Stimulated activated CD4-positive, alpha-beta T cell treated with anti-CD3 and anti-CD28 coated beads, TNF-alpha, amount 100 ng/mL, for 1 hour (primary cell): ENCODE measurements at places on chromosomes 12 and 14.

GRCh38 chr12:108744021-108744897 is 12.9 kb upstream of the CORO1C start:
- no peak for DNase-seq

GRCh38 chr14:72517736-72518135 is 376.2 kb downstream of the DPF3 start:
- no peak for DNase-seq

DNA sequence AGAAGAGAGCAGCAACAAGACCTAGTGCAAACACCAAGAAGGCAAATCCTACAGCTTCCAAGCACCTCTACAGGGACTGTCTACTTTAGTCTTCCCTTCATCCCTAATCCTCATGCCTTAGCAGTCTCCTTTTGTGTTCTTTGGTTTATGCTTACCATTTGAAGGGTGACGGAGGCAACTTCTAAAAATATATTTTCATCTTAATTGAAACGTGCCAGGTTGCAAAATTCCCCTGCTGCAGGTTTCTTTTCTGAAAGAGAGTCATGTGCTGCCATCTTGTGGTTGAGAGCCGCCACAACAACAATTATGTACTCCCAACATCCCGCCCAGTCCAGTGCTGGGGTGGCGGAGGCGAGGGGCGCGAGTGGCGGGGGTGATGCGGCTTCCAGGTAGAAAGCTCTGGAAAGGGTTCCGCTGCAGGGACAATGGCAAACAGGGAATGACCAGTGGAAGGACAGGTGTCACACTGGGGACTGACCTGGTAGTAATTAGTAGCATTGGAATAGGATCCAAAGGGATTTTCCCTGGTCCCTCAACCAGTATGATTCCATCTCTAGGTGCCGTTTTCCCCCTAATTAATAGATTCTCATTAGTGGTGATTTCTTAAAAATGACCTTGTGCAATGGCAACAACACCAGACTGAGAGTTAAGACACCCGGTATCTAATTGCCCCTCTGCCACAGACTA is 80.3 kb upstream of the GNG2 start:
- peak; percentile 24 for DNase-seq

DNA sequence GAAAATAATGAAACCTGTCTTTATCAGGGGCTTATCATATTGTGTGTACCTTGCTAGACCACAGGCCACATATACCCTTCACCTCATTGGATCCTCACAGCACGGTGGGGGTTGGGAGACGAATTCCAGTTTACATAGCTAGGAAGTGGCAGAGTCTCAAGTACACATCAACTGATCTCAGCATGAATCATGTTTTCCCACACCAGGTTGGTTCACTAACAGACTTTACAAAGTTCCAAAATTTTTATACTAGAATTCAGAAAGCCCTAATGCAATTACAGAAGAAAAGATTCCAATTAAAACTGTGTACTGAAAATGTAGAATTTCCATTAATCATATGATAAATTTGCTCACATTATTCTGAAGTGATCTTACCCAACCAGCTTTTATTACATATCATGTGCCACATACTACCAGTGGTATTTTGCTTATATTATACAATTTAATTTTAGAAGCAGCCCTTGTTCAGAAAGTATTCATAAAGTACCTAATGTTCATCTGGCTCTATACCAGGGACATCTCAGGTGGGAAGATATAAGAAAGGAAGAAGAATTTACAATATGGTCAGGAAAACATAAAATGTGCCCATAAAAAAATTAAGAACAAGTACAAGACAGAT is 196.2 kb downstream of the ITPR2 start:
- no peak for DNase-seq

DNA sequence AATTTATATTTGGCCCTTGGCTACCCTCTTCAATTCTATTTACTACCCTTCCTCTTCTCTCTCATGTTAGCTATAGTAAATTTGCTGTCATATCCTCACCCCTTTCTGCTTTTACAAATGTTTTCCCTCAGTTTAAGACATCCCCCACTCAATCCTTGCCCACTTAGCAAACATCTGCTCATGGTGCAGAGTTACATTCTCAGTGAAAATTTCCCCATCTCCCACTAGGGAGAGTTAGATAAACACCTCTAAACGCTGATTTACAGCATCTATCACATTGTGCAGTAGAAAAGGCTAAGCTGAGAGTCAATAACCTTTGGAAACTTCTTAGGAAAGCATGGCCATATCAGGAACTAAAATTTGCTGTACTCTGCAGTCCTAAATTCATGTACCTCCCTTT is 69.0 kb downstream of the DENND5B start:
- DNase-seq: no peak
